Activated CD4-positive, alpha-beta T cell treated with anti-CD3 and anti-CD28 coated beads for 1 hour (primary cell): ENCODE measurements at places on chromosomes 16 and 17.
A peak's percentile ranks its signal among the peaks of the same experiment; 100 is the strongest.

DNA sequence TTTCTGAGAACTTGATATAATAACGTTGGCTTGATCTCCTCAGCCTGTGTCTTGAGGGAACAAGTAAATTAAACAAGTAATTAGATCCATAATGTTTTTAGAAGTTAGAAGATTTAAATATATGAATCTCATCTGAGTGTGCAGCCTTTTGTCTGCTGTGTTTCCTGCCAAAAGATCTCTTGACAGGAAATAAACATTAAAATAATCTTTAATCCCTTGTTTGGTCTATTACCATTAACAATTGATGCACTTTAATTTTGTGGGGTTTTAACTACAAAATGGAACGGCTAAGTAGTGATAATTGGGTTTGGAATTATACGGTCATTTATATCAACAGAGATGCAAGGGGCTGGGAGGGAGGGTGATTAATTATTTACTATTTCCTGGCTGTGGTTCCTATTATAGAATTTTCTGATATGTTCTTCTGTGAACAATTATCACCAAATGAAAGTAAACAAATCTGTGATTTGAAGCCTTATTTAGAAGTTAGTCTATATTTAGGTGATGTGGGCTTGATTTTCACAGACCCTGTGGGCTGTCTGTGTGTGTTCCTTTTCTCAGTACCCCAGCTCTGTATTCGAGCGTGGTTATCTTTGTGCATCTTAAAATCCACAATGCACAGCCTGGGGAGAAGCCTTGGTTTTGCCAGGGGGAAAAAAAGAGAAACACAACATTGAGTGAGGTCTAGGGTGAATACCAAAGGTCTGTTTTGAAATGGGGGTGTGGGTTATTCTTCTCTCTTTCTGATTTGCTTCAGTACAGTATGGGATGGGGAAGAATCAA lies 556.1 kb downstream of the WWOX start:
- DNase-seq = no peak

GRCh38 chr16:11621920-11622651 lies 35.4 kb upstream of the LITAF start:
- peak; percentile 34 for DNase-seq

DNA sequence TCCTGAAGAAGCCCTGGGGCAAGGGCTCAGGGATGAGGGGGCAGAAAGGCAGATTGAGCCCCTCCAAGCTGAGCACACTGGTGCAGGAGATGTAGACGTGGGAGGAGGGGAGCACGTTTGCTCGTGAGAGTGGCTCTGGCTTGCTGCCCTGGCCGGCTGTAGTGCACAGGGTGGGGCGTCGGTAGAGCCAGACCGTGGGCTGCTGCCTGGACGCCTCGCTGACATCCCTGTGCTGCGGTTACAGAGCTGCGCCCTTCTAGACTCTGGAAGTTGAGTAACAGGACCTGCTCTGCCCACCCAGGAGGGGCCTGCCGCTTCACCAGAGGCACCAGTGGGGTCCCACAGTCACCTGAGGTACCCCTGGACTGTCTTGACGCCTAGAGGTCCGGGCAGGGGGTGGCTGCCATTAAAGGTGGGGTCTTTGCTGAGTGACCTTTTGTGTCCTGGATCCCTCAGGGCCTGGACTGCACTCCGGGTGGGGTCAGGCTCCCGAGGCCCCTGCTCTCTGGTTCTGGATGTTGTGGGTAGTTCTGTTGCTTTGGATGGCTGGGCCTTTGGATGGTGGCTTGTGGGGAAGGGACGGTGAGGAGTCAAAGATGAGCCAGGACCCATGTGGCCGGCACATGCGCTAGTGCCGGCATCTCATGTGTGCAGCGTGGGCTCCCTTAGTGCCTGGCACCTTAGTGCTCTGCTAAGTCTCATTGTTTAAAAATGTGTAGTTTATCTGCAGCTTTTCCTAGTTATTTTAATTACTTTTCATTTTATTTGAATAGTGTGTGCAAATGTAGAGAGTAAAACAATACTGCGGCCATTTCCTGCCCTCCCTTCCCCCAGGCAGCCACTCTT lies 41.7 kb downstream of the PGS1 start:
- no peak for DNase-seq

- DNase-seq = no peak
Observed at GRCh38 chr16:8753416-8754054, 43.9 kb downstream of the TMEM186 start.

DNA sequence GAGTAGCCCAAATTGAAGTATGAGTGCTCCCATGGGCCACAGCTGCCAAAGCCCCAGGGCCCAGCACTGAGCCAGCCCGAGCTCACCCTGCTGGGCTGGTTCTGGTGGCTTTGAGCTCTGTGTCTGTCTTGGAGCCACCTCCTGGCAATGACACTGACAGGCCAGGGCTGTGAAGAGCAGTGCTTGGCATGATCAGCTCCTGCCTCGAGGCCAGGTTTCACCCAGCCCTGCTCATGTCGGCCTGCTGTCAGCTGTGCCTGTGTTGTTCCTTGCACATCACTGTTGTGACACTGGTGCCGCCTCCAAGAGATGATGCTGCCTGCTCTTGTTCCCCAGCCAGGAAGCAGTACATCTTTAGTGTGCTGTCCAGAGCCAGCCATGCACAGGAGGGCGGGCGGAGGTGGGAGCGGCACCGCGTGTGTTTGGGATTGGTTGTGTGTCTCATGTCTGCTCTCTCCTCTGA lies 26.0 kb downstream of the PLD6 start:
- DNase-seq = no peak

DNA sequence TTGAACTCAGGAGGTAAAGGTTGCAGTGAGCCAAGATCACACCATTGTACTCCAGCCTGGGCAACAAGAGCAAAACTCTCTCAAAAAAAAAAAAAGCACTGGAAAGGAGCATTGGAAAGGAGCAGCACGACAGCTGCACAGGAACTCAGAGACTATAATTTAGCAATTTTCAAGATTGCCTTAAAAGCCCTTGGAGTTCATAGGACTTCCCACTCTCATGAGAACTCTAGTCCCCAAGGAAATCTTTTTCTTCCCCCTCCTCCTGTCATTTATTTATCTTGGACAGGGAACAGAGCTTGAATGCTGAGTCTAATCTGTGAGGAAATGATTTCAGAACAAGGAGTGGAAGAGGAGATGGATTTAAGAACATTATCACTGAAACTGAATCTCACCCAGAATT lies 69.0 kb downstream of the PLXDC1 start:
- no peak for DNase-seq

DNA sequence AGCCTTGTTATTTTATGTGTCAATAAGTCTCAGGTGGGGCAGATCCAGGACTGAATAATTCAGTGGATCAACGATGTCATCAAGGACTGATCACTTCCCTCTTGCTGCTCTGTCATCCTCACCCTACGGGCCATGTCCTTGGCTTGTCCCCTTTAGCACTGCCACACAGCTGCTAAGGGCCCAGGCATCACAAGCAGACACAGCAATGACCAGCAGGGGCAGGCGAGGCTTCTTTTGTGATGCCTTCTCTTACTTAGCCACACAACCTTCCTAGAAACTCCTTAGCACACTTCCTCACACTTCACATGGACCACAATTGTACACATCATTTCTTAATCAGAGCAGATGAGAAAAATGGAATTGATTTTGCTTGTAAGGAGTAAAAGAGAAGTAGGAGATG lies 356.3 kb upstream of the SOX9 start:
- DNase-seq = no peak

GRCh38 chr17:41651625-41652460 lies 27.5 kb upstream of the KRT17 start:
- no peak for DNase-seq

GRCh38 chr16:16147316-16147999 lies 75.8 kb downstream of the ABCC6 start:
- no peak for DNase-seq

GRCh38 chr17:58368860-58369213 lies 16.8 kb upstream of the SUPT4H1 start:
- DNase-seq = no peak

- no peak for DNase-seq
Observed at GRCh38 chr16:82133798-82134197, 36.2 kb downstream of the MPHOSPH6 start.

DNA sequence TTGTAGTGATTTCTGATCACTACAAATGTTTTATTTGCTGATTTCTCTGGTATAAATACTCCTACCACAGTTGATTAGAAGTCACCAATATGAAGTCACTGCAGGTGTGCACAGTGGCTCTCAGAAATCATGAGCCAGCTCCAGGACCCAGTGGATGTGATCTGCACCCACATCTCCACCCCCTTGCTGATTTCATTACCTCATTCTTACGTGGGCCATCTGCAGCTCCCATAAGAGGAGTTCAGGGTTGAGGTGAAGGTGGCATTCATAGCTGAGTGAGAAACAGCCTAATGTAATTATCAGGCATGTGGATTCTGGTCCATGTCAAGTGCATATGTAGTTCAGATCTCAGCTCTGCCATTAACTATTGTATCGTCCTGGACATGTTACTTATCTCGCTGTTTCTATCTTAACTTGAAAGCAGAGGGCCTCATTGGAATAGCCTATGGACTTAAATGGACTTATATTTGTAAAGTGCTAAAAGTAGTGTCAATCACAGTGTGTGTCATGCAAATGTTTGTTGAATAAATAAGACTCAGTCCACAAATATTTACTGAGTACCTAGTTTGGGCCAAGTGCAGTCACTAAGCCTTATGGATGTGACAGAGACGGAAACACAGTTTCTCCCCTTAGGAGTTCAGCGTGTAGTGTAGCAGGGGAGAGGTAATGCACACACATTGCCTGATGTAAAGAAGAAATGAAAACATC lies 40.7 kb upstream of the ZKSCAN2 start:
- no peak for DNase-seq

DNA sequence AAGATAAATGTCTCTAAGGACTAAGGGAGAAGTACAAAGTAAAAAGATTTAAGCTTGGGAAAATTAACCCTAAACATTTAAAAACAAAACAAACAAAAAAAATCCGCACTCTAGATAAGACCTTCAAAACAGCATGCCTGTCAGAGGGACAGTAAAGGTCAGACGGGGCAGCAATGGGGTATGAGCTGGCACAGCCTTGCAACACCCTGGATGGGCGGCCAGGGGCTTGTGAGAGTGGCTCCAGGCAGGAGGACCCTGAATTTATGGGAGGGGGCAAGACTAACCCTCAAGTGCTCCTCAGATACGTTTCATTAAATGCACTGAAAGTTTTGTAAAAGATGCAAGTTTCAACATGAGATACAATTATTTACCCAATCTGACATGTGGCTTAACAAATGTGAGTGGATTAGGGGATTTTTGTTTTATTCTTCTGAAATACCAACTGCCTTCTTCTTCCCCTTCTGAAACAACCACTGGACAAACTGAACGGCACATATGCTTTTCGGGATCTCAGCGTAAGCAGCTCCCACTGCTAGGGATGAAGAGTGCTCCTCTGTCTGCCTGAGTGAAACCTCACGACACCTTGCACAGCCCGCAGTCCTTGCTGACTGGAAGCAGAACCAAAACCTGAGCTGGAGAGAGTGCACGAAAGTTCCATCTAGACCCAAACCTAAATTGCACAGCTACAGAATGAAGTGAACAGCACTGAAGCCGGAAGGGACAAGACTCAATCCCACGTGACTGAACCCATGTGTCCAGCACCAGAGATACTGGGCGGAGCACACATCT lies 128.4 kb downstream of the ANKRD11 start:
- no peak for DNase-seq

DNA sequence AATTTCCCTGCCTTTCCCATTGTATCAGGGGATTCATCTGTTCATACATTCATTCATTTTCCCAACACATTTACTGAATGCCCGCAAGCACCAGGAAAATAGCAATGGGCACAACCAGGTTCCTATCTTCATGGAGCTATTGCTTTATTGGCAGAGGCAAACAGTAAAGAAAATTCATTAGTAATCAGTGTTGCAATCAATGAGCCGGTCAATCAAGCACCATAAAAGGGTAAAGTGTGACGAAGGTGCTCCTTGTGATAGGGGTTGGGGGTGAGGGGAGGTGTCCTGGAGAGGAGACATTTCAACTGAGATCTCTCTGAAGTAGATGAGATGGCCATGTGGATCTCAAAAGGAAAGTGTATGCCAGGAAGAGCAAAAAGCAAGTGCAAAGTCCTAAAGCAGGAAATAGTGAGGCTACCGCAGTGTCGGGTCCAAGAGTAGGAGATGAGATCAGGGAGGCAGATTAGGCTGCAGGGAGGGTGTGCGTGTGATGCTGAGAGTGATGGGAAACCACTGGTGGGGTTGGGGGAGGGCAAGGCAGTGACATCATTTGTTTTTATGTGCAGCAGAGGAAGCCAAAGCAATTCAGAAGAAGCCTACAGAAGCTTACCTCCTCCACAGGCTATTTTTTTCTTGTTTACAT lies 28.4 kb downstream of the CDH13 start:
- DNase-seq = peak; percentile 42

GRCh38 chr17:79033741-79034501 lies 10.0 kb downstream of the C1QTNF1 start:
- no peak for DNase-seq

- no peak for DNase-seq
Observed at GRCh38 chr16:48373258-48374029, 11.8 kb downstream of the SIAH1 start.

- no peak for DNase-seq
Observed at GRCh38 chr17:5826384-5826783, 242.1 kb upstream of the NLRP1 start.

DNA sequence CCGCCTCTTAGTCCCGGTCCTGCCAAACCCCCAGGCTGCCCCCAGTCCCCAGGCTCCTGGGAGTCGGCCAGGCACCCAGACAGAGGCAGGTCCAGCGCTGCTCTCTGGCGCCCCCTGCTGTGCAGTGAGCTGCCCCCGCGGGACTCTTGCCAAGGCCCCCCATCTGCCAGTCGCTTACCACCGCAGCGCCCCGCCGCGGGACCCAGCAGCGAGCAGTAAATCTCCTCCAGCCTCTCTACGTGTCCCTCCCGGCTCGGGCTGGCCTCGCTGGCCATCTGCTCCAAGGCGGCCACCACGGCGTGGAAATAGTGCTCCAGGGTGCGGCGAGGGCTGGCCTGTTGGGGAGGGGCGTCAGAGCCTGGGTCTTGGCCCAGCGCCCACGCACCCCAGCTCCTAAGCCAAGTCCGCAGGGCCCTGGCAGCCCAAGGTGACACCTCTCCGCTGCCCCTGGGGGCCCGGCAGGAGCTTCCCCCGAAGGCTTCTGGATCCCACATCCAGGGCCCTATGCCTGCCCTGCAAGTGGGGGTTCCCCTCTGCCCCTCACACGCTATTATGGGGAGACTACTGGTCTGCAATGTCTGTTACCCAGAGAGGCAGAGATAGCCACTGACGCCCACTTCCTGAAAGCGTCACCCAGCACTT lies 33.7 kb upstream of the MFSD6L start:
- DNase-seq = no peak

GRCh38 chr17:52636443-52636842 lies 477.9 kb upstream of the CA10 start:
- DNase-seq = no peak

- no peak for DNase-seq
Observed at GRCh38 chr16:83842291-83842690, 34.5 kb downstream of the HSBP1 start.

- no peak for DNase-seq
Observed at GRCh38 chr17:82787081-82787848, 35.4 kb downstream of the TBCD start.

DNA sequence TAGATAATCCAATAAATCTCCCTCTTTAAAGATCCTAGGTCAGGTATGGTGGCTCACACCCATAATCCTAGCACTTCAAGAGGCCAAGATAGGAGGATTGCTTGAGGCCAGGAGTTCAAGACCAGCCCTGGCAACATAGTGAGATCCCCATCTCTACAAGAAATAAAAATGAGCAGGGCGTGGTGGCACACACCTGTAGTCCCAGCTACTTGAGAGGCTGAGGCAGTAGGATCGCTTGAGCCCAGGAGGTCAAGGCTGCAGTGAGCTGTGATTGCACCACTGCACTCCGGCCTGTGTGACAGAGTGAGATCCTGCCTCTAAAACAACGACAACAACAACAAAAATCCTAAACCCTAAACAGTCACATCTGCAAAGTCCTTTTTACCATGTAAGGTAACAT lies 2.0 kb upstream of the CCL22 start:
- DNase-seq = no peak

- no peak for DNase-seq
Observed at GRCh38 chr17:27442702-27443101, 13.5 kb upstream of the KSR1 start.
